ENCODE measurements at places on chromosomes 6 and 20.

- DNase-seq = no peak
These were observed 438.1 kb downstream of the BCKDHB start for GRCh38 chr6:80544555-80544954.

DNA sequence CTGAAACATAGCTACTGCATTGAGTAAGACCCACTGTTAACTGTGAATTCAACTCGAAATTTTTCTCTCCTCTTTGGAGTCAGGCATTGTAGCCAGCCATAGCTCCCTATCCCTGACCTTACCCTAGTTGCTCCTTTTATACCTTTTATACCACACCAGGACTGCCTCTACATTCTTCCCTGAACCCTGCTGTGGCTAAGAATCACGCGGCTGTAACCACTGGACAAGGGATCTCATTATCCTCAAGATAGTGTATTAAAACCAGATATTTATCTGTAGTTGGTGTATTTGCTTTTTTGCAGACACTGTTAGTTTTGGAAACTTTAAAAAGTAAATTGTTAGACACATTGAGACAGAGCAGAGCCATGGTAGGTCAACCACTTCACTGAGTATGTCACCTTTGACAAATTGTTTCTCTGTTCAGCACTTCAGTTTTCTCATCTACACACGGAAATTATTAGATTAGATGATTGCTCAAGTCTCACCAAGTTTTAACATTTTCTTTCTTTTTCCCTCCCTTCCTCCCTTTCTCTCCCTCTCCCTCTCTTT is 171.9 kb upstream of the PRND start:
- no peak for DNase-seq

DNA sequence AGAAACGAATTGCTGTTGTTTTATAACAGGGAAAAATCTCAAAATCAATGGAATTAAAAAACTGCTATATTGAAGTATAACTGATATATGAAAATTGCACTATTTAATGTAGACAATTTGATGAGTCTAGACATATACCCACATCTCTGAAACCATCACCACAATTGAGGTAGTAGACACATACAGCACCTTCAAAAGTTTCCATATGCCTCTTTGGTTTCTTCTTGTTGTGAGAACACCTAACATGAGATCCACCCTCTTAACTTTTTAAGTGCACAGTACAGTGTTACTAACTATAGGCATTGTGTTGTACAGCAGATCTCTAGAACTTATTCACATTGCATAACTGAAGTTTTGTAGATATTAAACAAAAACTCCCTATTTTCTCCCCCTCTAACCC is 14.0 kb upstream of the SLC17A5 start:
- DNase-seq = no peak

- DNase-seq = no peak
These were observed 6.2 kb upstream of the CITED2 start for GRCh38 chr6:139380611-139381010.

GRCh38 chr6:91860541-91861335 is 1273.9 kb upstream of the MAP3K7 start:
- DNase-seq = no peak

DNA sequence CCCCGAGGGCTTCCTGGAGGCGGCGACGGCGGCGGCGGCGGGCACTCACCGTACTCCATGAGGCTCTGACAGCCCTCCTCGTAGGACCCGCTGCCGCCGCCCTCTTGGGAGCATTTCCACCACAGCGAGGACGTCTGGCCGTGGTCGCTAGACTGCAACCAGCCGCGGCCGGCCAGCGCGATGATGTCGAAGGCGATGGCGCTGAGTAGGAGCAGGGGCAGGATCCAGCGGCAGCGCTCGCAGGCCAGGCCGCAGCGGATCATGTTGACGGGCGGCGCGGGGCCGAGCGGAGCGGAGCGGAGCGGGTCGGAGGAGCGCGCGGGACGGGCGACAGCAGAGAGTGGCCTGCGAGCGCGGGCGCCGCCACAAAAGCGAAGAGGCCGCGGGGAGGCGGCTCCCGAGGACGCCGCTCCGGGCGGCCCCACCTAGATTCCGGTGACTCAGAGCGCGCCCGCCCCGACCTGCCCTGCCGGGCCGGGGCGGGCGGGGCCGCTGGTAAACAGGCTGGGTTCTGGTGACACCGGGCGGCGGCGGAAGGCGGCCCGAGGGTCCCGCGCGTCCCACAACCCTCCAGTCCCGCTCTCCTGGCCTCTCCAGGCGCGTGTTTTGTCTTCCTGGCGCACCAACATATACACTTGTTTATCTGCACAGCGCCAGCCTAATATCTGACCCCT is at the start of gene PERP:
Gene PERP, minus strand, starts transcription at position 342 of the 674 bp plus-strand sequence. Its CDS starts 79 bp downstream, at position 263.
- peak; percentile 54 for DNase-seq
